NCI-H2081 treated with DMSO at 0.1 percent for 48 hours (cell line): ENCODE measurements at places on chromosomes 13 and 19.

GRCh38 chr19:42433503-42434260 is 6.5 kb upstream of the LIPE start:
- DNase-seq: no peak

DNA sequence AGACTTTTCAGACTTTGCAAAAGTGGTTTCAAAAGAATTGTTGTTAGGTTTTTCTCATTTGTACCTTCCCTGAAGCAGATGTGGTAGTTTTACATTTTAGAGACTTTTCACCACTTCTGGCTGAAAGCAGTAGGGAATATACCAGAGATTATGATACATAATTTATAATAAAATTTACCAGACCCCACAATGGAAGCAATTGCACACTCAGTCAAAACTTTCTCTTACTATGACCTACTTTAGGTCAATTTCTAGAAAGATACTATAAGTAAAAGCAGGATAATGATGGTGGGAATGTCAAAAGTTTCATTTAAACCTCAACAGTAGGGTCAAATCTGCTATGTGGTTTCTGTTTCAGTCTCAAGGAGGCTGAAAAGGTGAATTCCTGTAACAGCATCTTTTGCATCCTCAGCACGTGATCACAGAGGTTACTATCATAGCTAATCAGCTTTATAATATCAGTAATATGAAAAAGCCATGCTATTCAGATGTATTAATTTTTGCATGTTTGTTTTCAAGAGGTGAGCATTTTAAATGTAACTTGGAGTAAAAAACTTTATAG is 26.9 kb downstream of the PCCA start:
- no peak for DNase-seq

DNA sequence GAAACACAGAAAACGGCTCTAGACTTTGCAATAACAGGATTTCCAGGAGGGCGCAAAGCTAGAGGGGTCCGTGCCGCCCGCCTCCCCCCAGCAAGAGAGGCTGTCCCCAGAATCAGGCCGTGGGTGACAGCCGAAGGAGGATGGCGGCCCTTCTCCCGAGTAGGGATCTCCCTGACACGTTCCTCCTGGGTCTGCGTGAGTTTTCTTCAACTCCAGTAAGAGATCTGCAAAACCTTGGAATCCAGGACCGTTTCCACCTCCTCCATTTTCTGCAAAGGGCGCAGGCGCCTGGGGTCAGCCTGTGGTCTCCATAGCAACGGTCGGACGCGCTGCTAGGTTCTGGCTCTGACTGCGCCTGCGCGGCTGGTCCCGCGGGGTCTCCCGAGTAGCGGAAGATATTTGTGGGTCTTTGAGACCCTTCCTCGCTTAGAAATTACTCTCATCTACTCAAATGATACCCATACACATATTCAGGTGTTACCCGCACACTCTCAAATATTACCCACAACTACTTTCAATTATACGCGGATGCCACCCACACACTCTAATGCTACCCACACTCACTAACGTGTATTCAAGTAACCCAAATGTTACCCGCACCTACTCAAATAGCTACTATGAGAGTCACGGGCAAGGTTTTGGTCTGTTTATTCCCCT is 2.1 kb downstream of the PNMA8C start:
- no peak for DNase-seq

DNA sequence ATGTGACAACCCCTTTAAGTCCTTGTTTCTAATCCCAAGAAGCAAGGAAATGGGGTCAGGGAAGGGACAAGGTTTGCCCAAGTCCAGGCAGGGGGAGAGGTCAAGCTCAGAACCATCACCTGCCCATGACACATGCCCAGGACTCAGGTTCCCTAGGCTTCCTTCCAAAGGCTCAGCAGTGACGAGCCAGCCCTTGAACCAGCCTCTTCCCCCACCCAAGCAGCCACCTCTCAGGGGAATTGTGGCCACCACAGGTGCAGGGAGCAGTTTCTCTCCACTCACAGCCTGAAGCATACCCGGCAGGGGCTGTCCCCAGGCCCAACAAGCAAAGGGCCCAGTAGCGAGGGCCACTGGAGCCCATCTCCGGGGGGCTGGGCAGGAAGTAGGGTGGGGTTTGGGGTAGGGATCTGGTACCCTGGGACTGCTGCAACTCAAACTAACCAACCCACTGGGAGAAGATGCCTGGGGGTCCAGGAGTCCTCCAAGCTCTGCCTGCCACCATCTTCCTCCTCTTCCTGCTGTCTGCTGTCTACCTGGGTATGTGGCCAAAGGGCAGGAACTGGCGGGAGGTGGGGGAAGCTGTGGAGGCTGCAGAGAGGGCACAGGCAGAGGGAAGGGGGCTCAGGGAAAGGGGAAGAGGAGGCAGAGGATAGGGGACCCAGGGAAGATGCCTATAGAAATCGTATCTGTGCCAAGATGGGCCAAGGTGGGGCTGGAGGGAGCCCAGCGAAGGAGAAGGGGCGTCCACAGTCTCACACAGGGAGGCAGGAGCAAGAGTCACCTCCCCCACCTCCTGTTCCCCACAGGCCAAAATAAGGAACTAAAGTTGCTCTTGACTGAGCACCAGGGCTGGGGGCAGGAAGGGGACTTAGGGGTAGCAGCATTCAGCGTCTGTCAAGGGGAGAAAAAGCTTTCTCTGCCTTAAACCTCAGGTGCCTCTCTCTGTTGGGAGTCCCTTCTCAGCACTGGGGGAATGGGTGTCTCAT is at the start of gene CD79A:
TSS of gene CD79A (plus strand) at position 433 of the 986 bp plus-strand sequence. CDS start at position 459, 26 bp downstream.
- no peak for DNase-seq

- no peak for DNase-seq
Observed at GRCh38 chr13:52785739-52786138, 46.1 kb upstream of the CNMD start.

DNA sequence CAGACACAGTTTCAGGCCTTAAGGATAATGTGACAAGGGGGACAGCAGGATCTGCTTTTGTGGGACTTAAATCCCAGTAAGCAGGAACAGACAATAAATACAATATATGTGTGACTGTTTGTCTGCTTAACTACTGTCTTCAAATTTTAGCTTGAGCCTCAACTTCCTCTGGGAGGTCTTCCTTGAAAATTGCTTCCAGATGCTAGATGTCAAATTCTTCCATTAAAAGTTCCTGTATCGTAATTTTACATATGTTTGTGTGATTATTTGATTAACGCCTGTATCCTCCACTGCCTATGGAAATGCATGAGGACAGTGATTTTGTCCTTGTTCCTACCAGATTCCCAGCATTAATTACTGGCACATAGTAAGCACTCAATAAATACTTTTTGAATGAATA is 385.5 kb downstream of the NDFIP2 start:
- DNase-seq: no peak

GRCh38 chr19:4064149-4064495 is 2.6 kb downstream of the ZBTB7A start:
- no peak for DNase-seq

- DNase-seq: peak; percentile 60
Observed at GRCh38 chr13:60282186-60282585, 114.8 kb upstream of the TDRD3 start.

GRCh38 chr13:27835799-27836198 is 43.5 kb downstream of the GSX1 start:
- no peak for DNase-seq

DNA sequence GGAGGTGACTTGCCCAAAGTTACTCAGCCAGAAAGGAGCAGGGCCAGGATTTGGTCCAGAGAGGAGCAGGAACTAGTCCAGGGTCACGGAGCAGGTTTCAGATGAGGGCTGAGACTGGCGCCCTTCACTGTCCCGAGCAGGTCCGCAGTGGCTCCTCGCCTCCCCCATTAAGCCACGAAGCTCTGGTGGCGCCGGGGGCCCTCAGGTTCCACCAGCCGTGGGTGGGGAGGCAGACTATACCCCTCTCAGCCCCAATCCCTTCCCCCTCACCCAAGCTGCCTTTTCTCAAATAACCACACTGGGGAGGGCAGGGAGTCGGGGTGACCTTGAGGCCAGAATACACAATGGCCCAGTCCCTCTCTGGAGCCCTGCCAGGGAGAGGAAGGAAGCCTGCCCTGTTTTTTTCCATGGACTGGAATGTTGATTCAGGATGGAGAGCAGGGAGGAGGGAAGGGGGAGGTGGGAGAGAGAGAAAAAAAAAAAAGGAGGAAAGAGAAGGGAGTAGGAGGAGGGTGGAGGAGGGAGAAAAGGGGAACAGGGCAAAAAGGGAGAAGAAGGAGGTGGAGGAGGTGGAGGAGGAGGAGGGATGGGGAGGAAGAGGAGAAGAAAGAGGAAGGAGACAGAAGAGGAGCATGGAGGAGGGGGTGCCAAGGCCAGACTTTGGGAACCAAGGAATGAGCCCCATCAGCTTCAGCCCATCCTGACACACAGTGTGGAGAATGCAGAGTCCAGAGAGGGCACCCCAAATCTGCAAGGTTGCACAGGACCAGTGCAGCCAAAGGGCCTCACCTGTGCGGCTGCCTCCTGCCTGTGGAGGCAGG is 19.7 kb downstream of the CEACAM16 start:
- no peak for DNase-seq

DNA sequence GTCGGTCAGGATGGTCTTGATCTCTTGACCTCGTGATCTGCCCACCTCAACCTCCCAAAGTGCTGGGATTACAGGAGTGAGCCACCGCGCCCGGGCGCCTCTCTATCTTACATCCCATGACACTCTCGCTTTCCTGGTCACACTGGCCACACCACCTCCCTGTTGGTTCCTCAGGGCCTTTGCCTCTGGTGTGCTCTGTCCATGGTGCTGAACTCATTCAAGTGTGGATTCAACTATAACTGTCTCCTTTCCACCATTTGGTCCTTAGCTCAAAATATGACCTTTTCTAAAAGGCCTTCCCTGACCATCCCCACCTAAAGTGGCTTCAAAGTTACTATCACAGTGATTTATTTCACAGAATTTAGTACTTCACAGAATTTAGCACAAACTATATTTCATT is 3.7 kb upstream of the SMIM17 start:
- DNase-seq: no peak
